ENCODE measurements at places on chromosomes 2 and 18. TPM values are rescaled to one million over a fixed set of nuclear protein-coding genes. Genes with fewer than 3 reads are reported as not detected.
A peak's percentile ranks its signal among the peaks of the same experiment; 100 is the strongest.

DNA sequence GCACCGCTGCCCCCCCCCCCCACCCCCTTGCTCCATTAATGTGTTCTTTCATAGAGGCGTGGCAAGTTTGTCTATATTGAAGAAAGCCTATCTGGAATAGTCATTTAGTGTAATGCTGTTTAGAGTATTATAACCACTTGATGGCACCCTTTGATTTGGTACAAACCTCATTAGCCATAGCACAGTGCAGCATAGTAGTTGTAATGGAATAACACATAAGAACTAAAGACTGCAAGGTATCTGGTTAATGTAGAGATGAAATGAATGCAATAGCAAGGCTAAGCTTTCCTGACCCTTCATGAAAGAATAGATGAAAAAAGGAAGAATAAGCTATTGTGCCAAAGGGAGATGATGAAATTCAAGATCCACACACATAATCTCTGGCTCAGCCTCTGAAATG, 81.9 kb downstream of the EHBP1 start:
- DNase-seq, result no peak

DNA sequence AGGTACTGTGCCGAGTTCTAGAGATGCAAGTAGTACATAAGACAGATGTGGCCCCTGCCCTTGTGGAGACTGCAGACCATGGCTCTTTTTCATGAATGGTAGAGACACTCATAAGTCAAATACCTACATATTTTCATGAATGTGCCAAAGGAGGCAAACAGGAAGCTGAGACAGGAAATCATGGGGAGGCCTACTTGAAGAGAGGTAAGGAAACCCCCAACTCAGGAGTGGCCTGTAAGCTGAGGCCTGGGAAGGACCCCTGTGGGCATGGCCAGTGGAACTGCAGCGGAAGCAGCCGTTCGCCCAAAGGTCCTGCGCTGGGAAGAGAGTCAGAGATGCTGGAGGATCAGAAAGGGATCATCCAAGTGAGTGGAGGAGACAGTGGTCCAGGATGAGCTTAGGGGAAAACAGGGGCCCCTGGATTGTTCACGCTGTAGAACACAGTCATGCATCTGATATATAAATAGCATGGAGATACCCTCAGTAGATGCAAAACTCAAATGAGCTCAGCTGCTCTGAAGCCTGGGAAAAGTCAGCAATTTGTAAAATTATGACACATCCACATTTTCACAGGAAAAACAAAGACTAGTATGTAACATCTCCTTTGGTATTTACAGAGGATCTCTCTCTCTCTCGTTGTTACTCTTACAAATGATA, 228.9 kb downstream of the NEDD4L start:
- DNase-seq, result peak; percentile 7

GRCh38 chr18:10210057-10210633, 244.3 kb upstream of the APCDD1 start:
- no peak for DNase-seq

- no peak for DNase-seq
These were observed 141.2 kb upstream of the ST6GAL2 start for GRCh38 chr2:107027205-107027604.

GRCh38 chr2:15932394-15933183, 7.8 kb upstream of the MYCN start:
- DNase-seq, result no peak

DNA sequence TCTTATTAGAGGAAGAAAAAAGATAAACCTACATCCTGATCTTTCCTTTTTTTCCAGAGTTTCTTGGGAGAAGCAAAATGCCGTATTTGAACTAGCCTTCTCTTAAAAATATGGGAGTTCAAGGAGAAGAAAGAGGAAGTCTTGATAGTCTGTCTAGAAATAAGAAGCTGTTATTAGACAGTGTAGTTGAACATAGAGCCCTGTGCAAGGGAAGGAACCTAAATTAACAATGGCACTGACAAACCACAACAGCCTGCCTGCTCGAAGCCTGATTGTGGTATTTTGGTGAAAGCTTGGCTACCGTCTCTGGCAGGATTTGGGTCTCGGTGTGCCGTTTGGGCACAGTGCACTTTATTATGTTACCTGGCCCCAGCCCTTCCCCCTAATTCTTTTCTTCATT, 17.1 kb downstream of the SMARCAL1 start:
- DNase-seq, result no peak

DNA sequence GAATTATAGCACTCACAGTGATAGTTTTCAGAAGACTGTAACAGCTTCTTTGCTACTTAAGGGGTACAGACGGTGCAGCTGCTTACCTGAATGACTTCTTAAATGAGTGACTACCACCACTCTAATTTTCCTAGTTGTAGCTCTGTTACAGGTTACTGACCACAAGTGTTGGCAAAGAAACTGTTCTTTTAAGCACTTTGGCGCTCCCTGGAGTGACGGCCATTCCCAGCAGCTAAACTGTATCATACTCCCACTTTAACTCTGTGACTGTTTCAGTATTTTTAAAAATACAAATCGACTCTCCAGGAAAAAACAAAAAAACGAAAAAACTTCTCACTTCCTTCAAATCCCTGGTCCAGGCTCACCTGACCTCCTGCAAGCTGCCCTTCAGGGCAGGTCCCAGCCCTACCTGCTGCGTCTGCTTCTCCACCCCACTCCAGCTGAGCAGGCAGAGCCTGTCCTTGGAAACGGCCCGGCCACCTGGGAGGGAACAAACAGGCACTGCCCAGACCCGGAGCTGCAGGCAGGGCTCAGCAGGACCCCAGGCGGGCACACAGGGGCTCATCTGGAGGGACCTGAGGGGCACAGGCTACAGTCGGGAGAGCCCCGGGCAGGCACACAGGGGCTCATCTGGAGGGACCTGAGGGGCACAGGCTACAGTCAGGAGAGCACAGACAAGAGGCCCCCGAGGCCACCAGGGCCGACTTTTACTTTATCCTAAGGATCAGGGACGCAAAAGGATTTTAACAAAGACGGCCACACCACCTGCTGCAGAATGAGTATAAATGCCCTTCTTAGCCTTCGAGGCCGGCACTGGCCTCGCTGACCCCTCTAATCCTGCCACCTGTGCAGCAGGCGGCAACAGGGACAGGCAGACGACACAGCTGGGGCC, 24.5 kb downstream of the SLC66A2 start:
- DNase-seq, result no peak

DNA sequence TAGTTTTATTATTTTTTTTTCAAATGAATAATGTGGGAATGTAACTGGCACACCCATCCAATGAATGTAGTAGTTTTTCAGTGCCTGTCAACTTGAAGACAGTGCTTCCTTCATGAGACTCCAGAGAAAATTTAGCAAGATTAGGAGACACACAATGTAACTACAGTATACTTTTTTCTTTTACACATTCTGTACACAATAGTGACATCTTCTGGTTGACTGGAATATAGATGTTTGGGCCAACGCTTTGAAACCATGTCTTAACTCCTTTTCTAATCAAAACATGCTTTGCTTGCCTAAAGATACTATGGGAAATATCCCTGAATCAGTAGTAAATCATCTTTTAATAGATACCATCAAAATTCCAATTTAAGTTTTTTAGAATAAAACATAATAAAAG, 229.5 kb upstream of the ZC3H15 start:
- DNase-seq, result no peak

- DNase-seq, result no peak
These were observed 93.7 kb upstream of the ZNF516 start for GRCh38 chr18:76588601-76589226.

DNA sequence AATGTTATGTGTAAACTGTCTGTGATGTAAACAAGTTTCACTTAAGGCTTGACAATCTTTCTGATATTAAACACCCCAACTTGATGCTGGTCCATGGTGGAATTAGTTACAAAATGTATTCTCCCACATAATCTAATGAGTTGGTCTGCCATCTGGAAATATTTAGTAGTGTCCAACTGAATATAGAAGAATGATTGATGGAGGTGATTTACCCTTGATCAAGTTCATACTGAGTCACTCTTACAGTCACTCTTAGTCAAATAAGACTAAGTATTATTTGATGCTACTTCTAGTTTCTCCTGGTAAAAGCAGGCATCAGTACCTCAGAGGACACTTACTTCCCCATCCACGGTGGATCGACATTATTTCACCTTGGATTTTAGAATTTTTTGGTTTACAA, 198.1 kb downstream of the SATB2 start:
- DNase-seq, result no peak

GRCh38 chr18:76489081-76489480, 6.0 kb downstream of the ZNF516 start:
- no peak for DNase-seq

DNA sequence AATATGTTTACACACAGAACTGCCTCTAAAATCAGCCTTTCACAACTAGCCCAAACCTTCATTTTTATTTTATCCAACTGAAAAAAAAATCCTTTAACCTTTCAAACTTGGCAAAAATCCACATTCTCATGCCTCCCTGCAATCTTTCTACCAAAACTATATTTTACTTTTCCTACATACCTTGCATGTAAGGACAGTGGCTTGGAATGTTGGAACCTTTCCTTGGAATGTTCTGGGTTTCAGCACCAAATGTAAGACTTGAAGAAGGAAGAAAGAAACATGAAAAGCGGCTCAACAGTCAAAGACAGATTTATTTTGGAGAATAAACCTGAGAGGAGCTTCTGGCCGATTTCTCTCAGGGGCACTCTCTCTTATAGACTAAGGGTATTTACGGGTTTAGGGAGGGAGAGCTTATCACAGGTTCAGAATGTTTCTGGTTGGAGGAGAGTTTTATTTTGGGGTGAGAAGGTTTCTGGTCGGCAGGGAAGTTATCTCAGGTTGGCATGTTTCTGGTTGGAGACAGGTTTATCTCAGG, 79.7 kb downstream of the RRM2 start:
- no peak for DNase-seq

DNA sequence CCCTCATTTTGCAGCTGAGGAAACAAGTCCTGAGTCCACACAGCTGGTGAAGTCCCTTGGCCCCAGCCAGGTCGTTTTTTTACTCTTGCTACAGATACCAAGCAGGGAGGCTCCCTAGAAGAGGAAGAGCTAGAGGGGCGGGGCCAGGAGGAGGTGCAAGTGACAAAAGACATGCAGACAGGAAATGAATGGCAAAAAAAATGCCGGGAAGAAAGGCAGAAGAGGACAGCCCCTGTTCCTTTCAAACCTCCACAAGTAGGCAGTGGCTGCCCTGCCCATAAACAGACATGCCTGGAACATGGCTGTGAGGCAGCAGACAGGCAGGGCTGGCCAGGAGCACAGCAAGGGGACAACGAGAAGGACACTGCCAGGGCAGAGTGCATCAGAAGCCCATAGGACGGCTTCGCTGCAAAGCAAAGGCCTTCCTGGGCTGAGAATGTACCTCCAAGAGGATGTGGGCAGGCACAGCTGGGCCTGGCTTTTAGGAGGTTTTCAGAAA, 108.7 kb downstream of the ZBTB7C start:
- DNase-seq, result no peak

DNA sequence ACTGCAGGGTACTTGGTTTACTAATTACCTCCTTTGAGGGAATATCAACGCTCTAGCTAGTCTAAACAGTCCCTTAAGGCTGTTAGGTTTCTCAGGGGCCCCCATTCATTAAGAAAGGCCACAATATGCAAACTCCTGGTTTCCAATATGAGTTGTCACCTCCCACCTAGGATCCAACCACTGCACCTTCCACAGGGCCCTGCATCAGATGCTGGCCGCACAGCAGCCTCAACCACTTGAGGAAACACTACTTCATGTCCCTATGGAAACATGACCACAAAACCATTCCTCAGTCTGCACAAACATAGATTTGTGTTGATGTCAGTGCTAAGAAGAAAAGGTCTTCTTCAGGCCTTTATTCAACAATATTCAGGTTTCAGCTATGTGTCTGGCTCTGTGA, 40.9 kb downstream of the STAT4 start:
- no peak for DNase-seq

GRCh38 chr2:134739879-134740301, 21.1 kb upstream of the TMEM163 start:
- DNase-seq, result no peak

DNA sequence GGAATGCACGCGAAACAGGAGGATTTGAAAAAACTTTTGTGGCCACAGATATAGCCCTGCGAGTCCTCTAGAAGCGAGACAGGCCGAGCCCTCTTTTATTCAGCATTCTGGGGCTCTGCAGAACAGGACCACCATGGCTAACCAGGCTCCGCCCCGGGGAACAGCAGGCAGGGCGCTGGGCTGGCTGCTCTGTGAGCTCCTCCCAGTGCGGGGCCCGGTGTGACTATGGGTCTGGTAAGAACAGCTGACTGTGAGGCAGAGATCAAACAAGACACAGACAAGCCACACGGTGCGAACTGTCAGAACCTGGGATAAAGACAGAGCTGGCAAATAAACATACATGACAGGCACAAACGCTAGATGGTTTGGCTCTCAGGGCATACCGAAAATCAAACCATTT, 15.5 kb downstream of the PXDN start:
- no peak for DNase-seq

The CDH7 gene
- polyA plus RNA-seq, result not detected

The CRACDL gene
- 0.45 TPM for polyA plus RNA-seq

The NR4A2 gene
- 7.3 TPM for polyA plus RNA-seq

The GBX2 gene
- polyA plus RNA-seq, result not detected
